Retinal pigment epithelial cell (primary cell): ENCODE measurements at places on chromosomes 5 and 9.
A peak's percentile ranks its signal among the peaks of the same experiment; 100 is the strongest.

- no peak for DNase-seq
Measured at GRCh38 chr5:60830581-60831127, 13.4 kb downstream of the ELOVL7 start.

DNA sequence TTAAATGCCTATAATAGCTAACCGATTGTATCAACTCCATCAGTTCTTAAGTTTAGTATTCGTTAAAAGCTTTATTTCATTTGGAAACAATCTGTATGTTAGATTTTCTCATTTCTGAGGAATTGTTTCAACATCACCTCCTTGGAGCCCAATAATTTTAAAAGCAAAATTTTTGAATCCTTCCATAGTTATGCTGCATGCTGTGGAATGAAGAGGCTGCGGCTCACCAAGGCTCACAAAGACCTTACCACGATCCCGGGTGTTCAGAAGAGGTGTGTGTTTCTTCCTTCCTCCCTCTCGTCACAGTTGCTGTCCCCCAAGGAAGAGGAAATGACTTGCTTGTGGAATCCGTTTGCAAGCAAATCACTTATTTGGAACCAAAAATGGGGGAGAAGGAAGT lies 143.8 kb downstream of the FGF1 start:
- no peak for DNase-seq

DNA sequence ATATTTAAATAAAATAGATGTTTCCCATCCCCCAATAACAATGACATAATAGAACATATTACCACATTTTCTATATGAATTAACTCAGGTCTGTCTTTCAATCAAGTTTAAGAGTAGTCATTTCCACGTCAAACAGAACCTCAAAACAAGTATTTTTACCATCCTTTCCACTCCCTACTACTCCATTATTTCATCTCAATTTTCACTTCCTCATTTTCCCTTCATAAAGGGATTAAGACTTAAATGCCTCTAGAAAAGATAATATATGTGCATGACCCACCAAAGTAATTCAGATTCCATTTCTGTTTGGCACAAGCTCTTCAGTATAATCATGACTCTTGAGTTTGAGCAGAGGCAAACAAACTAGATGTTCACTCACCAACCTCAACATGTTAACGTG lies 40.4 kb downstream of the ELOVL7 start:
- no peak for DNase-seq

GRCh38 chr5:65926276-65926783 lies at the start of gene ERBIN:
Gene ERBIN, plus strand, starts transcription at chr5:65926575. Its CDS starts 66,144 bp downstream, at chr5:65992719.
- no peak for DNase-seq

DNA sequence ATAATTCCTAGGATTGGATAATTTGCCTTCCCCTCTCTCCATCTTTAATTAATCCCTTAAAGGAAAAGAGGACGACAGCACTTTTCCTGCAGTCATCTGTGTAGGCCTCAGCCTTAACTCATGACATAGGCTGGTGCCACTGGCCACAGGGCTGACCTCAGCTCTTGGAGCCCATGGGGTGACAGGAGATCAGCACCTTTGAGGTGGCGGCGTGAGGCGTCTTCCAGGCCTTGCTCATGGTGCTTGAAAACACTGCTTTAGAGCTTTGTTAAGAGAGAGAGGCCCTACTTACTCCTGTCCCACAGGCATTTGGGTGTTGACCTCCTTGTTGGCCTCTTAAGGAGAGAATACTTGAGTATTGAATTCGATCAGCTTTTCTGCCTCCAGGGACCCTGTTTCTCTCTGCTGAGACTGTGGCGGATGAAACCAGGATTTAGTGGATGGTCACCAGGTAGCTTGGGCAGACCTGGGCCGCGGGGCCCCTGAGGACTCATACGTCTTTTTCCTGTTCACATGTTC lies 23.4 kb downstream of the TENT4A start:
- no peak for DNase-seq

DNA sequence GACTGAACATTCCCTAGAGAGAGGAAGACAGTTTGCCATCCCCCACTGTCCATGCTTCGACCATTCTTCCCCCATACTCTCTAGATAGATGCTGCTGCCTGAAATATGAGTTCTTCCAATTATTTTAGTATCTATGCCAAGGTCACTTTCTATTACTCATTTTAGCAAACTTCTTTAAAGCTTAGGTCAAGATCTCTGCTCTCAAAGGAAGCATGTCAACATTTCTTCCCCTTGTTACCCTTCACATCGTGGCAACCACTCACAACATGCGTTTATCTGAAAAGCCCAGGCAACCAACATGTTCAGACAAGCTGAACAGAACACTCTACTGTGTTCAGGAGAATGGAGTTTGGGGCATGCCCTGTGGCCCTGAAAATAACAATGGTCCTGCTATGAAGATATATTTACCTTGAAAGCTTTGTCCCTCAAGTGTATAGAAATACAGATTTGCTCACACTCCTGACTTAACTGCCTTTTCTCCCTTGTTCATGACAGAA lies 138.4 kb upstream of the KIF2A start:
- DNase-seq, result no peak

- no peak for DNase-seq
Measured at GRCh38 chr5:148620696-148621095, 33.6 kb downstream of the HTR4 start.

DNA sequence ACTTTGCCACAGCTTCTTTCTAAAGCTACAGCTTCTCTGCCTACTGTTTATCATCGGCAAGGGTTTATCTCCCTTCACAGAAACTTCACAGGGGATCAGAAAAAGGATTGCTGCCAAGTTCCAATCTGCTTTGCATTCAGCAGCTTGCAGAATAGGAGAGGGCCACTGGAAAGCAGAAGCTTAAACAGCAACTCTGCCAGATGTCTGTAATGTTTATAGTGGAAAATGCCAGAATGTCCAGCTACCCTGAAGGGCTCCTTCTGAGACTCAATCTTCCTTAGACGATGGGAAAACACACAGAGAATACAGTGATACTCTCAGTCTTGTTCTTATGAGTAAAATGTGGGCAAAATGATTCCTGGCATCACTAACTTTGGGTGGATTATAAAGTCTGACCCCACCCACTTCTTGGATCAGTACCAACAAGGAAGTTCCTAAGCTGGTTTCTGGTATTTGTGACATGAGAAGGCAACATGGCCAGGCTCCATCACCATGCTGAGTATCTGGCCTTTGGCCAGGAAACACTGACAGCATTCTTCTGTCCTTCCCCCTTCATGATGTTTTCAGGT lies 19.0 kb downstream of the STOM start:
- peak; percentile 89 for DNase-seq

- no peak for DNase-seq
Measured at GRCh38 chr9:90365666-90366065, 277.0 kb downstream of the DIRAS2 start.

DNA sequence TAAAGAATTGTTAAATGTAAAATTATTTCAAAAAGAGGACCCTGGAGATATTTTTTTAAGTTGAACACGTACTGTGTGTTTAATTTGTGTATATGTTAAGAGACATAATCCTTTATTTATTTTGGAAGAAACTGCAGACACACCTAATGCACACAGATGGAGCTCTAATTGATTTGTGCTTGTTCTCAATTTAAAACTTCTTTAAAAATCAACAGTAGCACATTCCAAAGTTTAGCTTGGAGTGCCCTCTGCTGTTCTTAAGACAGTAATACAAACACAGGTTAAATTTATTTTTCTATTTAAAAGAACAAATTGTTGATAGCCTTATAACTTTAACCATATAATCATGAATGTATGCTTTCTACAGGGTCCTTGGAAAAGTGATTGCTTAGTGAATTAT lies 277.6 kb upstream of the ADAMTS16 start:
- peak; percentile 24 for DNase-seq

DNA sequence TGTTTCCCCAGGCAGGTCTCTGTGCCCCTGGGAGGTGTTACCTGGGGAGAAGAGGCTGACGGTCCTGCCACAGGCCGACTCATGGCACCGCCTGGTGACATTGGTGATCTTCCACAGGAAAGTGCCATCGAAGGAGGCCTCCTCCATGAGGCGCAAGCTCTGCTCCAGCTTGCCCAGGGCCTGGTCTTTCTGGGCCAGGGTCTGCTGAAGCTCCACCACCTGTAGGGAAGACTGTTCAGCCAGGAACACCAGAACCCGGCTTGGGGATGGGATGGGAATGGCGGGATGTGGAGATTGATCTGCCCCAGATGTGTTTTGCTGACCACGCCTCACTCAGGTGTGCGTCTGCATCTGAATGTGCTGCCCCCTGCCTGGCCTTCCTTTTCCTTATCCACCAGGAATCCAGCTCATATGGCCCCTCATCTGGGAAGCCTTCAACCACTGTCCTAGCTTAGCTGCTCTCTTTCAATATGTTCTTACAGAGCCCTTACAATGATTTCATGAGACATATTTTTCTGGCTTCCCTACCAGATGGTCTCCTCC lies 15.2 kb downstream of the TRAF1 start:
- DNase-seq, result no peak

DNA sequence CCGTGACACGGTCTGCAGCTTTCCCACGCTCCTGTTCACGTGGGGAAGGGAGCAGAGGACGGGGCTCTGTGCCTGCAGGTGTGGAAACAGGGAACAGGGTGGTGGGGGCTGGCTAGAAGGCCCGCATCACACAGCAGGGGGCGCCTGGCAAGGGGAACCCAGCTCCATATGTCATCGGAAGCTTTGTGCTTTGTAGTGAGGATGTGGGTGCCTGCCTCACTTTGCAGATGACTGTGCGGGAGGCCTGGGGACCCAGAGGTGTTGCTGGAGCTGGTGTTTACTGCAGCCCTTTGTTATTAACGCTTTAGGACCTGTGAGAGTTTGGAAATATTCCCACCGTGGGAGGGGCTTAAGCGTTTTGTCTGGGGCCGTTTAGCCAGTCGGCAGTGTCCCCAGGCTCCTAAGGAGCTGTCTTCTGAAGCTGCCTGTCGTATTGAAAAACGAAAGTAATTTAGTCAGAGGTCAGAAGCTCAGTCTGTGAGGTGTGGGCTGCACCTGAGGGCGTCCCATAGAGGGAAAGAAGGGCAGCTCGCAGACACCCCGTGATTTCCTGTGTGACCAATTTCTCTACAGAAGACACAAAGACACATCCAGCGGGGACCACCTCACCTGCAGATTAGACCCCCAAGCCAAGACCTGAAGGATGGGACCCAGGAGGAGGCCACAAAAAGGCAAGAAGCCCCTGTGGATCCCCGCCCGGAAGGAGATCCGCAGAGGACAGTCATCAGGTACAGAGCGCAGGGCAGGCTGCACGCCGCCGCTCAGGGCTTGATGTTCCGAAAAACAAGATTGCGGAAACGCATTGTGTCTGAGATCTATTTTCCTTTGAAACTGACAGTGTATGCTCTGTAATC lies 9.1 kb downstream of the MAN1B1 start:
- DNase-seq, result no peak

DNA sequence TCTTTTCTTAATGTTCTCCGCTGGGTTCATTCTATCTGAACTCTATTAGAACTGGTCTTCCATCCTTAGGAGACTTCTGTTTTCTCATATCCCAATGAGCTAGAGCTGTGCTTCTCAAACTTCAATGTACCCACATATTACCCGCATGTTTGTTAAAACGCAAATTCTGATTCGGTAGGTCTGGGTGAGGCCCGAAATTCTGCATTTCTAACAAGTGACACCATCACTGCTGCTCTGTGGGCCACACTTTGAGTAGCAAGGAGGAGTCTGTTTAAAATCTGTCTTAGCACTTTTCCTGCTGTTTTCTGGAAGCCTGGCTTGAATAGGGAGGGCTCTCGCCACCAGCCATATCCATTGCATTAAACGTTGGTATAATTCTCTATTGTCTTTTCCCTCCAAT lies 151.9 kb upstream of the CLINT1 start:
- DNase-seq, result no peak

- no peak for DNase-seq
Measured at GRCh38 chr9:89440951-89441654, 56.8 kb downstream of the SEMA4D start.

GRCh38 chr5:43680286-43680685 lies 77.3 kb downstream of the NNT start:
- no peak for DNase-seq

DNA sequence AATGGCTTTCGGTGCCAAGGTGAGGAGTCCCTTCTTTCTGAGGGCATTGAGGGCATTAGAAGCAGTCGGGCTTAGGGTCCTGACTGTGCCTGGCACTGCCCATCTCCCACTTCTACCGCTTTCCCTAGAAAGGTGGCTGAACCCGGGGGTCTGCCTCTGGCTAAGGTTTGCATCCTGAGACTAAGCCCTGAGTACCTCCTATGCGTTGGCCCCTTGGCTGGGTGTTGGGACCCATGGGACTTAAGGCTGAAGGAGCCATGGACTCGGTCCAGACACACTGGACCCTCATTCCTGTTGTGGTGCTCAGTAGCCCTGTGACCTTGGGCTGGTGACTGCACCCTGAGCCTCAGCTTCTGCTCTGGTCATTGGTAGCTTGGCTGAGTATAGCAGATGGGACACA lies 23.9 kb downstream of the DAB2IP start:
- no peak for DNase-seq

- DNase-seq, result no peak
Measured at GRCh38 chr9:134314039-134314949, 12.0 kb upstream of the RXRA start.

- DNase-seq, result no peak
Measured at GRCh38 chr5:109407913-109408312, 1.9 kb downstream of the PJA2 start.

DNA sequence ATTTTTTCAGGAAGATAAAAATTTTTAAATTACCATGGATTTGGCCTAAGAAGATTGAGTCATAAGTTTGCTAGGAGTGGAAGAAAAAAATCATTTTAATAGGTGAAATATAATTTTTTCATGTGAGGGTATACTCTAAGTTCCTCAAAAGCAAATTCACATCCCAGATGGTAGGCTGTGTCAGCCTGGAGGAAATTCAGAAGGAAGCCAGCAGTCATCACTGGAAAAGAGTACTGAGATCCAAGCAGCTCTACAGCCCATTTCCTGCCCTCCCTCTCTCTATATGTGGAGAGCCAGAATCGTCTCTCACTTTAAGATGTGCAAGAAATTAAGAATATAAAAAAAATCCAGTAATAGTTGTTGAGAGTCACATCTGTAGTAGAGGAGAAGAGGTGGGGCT lies 126.5 kb upstream of the CDH18 start:
- DNase-seq, result no peak

- DNase-seq, result no peak
Measured at GRCh38 chr5:104001136-104001535, 438.5 kb upstream of the NUDT12 start.

DNA sequence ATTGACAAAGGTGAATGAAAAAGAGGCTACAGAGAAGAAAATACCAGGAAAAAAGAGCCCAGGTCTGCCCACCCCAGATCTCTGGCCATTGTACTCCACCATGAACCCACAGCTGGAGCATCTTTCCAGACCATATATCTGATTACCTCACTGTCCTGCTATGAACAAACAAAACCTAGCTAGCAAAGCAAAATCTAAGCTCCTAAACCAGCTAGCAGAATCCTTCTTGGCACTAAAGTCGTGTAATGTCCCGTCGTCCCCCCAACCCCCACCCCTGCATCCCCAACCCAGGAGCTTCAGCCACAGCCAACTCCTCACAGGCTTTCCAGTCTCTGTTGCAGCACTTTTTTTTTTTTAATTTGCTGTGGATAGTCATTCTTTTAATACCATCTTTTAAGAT lies 2.5 kb downstream of the C1QTNF3 start:
- DNase-seq, result no peak

GRCh38 chr5:73692166-73692640 lies 66.2 kb downstream of the ARHGEF28 start:
- DNase-seq, result no peak

- DNase-seq, result no peak
Measured at GRCh38 chr9:6584881-6585597, 60.5 kb downstream of the GLDC start.

GRCh38 chr5:169079697-169080096 lies 221.2 kb downstream of the SLIT3 start:
- DNase-seq, result no peak
